ENCODE measurements at places on chromosomes 7 and 10.

DNA sequence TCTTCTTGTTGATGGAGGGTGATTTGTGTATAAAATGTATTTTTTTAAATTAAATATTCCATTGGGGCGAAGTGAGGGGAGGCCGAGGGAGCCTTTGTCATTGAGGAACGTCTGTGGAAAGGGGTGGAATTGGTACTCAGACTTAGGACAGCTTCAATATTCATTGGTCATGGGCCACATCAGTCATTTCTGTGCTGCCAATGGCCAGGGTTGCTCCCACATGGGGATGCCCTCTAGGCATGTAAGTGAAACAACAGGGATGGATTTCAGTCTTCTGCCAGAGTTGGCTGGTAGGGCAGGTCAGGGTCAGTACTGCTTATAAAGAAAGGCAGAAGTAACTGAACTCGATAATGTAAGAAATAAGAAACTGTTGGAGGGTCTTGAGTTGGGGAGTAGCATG lies 47.2 kb downstream of the NEURL1 start:
- DNase-seq: no peak

DNA sequence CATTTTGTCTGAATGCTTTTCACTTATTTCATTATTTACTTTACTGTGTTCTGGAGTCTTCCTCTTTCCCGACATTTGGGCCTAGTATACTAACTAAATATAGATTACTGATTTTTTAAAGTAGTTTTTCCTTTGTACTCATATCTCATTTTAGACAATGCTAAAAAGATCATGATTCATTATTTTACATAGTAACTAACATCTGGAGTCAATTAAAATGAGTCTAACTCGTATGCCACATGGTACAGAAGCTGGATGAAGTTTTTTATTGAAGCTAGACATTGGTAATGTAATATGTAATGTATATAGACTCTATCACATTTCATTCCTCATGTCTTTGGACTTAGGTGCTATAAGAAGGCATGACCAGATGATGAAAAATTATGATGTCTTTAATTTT lies 156.3 kb upstream of the HGF start:
- DNase-seq: no peak

DNA sequence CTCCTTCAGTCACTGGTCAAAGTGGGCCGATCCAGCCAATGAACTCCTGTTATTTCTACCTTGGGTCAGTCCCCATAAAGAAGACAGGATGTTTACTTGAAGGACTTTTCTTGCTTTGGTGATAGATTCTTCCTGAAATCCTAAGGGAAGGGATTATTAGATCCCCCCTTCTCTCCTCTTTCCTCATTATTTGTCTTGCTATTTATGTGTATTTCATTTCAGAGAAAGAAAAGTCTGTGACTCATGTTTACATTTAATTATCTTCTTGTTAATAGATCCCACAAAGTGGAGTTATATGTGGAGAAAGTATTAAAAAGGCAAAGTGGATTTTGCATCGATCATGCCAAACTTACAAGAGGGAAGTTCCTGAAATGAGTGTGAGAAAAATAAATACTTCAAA lies 341.5 kb downstream of the PHTF2 start:
- no peak for DNase-seq

DNA sequence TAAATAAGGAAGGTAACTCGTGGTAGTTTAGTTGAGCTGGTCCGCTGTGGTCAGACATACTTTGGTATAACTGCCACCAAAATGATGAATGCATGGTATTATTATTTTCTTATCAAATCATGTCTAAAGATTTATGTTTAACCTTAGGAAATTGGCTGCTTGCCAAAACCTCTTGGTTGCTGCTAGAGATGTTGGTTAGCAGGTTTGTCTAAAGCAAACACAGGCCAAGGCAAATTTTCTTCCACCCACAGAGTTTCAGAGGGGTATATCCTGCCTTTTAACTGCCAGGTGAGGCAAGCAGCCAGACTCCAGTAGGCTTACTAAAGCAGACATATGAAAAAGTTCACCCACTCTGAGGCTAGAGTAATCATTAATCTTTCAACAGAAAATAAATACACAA lies 101.4 kb downstream of the SEMA3E start:
- DNase-seq: no peak

DNA sequence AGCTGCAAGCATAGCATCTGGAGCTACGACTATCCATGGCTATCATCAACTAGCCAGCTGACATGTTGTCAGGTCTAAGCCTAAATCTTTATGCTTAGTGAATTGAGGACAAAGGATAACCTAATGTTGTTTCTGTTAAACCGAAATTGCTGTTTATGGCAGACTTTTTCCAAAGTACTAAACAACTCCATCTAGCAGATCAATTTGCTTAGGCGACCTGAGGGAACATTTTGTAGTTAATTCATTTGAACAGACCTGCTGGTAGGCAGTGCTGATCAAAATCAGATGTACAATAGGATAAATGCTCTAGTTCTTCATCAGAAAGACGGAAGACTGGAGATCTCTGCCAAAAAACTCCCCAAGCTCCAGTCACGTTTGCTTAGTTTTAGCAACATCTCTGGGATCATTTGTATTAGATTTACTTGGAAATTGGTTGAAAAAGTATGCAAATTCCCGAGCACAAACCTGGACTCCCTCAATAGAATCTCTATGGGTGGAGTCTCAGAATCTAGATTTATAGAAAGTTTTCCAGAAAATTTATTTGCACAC lies 301.6 kb upstream of the NRP1 start:
- no peak for DNase-seq

GRCh38 chr7:71266912-71267311 lies 135.0 kb downstream of the GALNT17 start:
- DNase-seq: no peak

DNA sequence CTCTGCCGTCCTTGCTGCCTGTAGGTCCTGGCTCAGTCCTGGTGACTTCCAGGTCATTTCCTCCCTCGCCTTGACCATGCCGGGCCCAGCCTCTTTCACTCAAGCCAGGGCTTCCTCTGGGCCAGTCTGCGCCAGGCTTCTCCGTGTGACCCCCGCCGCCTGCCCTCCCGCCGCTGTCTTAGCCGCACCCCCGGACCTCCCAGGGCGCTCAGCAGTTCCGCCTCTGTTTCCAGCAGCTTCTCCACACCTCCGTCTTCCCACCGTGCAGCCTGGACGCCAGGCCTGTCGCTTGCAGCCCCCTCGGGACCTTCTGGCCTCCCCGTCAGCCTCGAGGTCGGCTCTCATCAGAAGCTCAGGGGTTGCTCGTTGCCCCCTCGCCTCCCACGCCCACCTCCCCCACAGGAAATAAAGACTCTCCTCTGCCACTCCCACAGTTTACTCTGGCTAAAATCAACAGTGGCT lies 123.0 kb upstream of the FZD8 start:
- DNase-seq: no peak

DNA sequence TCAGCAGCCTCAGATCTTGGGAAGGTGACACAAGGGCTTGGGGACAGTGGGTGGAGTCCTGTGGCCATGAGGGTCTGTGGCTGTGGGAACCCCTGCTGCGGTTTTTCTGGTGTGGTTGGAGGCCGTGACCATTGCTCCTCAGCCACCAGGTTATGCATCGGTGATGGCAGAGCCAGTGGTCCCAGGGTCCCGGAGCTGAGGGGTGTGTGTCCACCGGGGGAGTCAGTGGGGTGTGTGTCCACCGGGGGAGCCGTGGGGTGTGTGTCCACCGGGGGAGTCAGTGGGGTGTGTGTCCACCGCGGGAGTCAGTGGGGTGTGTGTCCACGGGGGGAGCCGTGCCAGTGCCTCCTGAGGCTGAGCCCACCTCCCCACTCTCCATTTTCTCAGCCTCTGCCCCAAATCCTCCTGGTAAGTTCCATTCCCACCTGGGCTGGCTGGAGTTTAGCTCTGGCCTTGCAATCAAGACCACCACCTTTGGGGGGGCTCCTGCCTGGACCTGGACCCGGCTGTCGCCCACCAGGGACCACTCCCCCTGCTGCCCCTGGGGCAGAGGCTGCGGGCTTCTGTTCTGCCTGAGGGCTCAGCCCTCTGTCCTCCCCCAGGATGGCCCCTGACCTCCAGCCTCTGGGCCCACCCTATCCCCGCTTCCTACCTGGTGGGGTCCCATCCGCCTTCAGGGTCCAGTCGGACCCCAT lies 143.5 kb downstream of the ELFN1 start:
- no peak for DNase-seq

GRCh38 chr10:123241391-123242141 lies 87.4 kb downstream of the BUB3 start:
- DNase-seq: peak; percentile 11

- no peak for DNase-seq
Measured at GRCh38 chr7:116588641-116589594, 64.1 kb downstream of the CAV1 start.

GRCh38 chr7:129740574-129741410 lies 129.3 kb downstream of the NRF1 start:
- no peak for DNase-seq

GRCh38 chr10:93293999-93294398 lies 188.1 kb downstream of the MYOF start:
- no peak for DNase-seq

GRCh38 chr7:14835384-14835783 lies 67.2 kb downstream of the DGKB start:
- no peak for DNase-seq

GRCh38 chr7:101161692-101162471 lies 3.5 kb downstream of the VGF start:
- DNase-seq: no peak

DNA sequence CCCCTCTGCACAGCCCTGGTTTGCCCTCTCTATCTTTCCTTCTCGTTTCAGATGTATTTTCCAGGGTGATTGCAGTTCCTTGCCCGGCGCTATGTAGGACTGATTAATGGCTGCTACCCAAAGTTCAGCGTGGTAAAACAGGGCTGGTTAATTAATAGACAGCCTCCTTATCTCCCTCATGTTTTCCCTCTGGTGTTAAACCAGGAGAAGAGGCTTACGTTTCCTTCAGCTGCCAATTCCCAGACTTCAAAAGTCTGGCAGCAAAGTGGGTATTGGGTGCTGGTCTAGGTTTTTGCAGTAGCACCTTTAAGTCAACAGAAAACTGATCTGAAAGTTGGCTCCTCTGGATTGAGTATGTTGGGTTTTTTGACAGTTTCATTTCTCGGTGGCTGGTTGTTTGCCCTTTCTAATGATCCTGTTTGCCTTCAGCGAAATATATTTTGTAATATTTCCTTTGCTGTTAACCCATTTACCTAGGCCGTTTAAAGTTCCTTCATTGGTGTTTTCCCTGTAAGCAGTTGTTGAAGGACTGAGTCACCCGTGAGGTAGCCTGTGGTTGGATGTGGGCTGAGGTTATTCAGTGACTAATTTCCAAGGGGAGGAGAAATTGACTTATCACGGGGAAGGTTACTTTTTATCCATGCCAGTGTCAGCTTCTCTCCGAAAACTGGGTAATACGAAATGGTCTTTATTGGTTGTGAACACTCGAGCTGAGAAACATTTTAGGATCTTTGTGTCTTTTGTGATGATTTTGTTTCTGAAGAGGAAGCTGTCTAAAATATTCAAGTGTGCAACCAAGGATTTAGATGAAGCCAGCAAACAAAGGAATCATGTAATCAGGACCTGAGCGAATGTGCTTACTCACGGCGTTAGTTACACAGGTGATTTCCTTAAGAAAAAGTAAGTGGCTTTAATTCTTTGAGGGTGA lies 257.2 kb downstream of the KIAA1217 start:
- DNase-seq: peak; percentile 12

GRCh38 chr7:71419546-71420337 lies 287.8 kb downstream of the GALNT17 start:
- DNase-seq: no peak

DNA sequence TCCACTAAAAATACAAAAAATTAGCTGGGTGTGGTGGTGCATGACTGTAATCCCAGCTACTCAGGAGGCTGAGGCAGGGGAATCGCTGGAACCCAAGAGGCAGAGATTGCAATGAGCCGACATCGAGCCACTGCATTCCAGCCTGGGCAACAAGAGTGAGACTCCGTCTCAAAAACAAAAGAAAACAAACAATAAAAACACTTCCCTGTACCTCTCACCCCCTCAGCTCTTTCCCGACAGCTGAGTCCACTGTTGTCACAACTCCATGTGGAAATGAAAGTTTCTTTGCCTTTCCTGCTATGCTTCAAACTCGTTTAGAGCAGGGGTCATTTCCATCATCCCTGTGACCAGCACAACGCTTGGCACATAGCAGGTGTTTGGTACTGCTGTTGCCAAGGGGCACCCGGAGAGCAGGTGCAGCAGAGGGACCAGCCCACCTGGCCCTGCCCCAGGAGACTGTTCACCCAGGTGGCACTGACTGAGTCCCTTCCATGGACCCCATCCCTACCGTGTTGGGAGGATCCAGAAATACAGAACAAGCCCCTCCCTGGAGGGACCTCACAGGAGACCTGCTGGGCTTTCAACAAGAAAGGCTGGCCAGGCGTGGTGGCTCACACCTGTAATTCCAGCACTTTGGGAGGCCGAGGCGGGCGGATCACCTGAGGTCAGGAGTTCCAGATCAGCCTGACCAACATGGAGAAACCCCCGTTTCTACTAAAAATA lies 4.9 kb downstream of the TMEM130 start:
- no peak for DNase-seq

GRCh38 chr10:6228010-6228511 lies 25.3 kb downstream of the PFKFB3 start:
- DNase-seq: no peak

- no peak for DNase-seq
Measured at GRCh38 chr10:19865676-19866075, 49.4 kb downstream of the PLXDC2 start.

GRCh38 chr7:129513546-129513945 lies 11.2 kb downstream of the SMKR1 start:
- no peak for DNase-seq

DNA sequence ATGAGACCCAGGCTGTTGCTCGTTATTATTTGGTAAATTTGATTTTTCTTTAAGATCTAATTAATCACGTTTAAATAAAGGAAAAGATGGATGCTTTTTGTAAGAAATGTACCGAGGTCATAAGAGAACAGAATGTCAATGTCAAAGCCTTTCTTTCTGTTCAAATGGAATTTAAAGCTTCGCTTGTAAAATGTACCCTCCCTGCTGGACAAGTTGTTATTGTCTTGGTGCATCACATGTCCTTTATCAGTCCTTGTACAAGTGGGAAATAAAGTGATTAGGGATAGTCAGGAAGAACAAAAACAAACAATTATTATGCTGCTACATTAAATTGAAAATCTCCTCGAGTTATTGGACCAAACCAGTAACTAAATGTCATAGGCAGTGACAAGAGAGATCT lies 363.2 kb downstream of the PHTF2 start:
- DNase-seq: no peak

- no peak for DNase-seq
Measured at GRCh38 chr7:362402-363096, 72.6 kb downstream of the FOXL3 start.

DNA sequence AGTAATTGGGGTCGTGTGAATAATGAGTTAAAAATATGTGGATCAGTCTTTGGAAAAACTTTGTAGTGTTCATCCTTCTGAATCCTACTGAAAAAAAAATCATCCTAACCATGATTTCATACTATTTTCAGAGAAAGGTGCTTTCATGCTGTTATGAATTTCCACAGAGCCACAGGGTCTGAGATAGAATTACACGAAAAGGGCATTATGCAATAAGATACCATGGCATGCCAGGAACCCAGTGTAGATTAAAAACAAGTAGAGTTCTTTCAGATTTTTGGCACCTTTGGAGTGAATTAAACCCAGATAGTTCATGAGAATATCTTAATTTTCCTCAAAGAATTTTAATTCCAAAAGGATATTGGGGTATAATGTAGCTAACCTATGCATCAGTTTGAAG lies 47.5 kb upstream of the AGMO start:
- no peak for DNase-seq

Data from activated T-cell treated with anti-CD3 and anti-CD28 coated beads, Interleukin-2, amount 50 U/mL, for 4 hours (primary cell).